ENCODE measurements at places on chromosomes 11 and 22.

DNA sequence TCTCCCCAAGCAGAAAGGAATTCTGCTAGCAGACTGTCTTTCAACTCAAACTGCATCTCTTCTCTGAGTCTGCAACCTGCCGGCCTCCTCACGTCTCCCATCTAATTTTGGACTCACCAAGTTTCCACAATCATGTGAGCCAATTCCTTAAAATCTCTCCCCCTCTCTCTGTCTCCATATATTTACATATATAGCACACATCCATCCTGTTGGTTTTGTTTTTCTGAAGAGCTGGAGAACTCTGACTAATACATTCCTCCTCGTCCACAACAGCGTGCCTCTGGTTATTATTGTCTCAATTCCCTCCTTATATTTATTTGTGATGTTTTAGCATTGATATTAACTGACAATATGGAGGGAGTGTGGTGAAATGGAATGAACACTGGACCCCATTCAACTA lies 29.6 kb upstream of the FJX1 start:
- peaks cover 3% of the 10 kb centered on the region for H3K27me3 ChIP-seq
- no peaks in the 10 kb centered on the region for H3K36me3 ChIP-seq
- no peak overlapping the region for H3K27ac ChIP-seq
- no peak for DNase-seq

GRCh38 chr11:113673550-113674396 lies 32.3 kb downstream of the TMPRSS5 start:
- H3K4me3 ChIP-seq, result no peak overlapping the region
- H3K4me1 ChIP-seq, result no peaks in the 10 kb centered on the region
- no peak overlapping the region for H3K27ac ChIP-seq
- no peak for DNase-seq

- peak; percentile 65 for DNase-seq
- H3K4me1 ChIP-seq, result peaks cover 42% of the 10 kb centered on the region
- no peak overlapping the region for H3K27ac ChIP-seq
- H3K36me3 ChIP-seq, result no peaks in the 10 kb centered on the region
These were observed 786 bp downstream of the RASL10A start for GRCh38 chr22:29314537-29315285.

- no peaks in the 10 kb centered on the region for H3K36me3 ChIP-seq
- no peaks in the 10 kb centered on the region for H3K27me3 ChIP-seq
- DNase-seq, result no peak
- no peak overlapping the region for H3K4me3 ChIP-seq
- no peak overlapping the region for H3K27ac ChIP-seq
These were observed 17.1 kb upstream of the EIF3M start for GRCh38 chr11:32566517-32566916.

All from upper lobe of right lung (tissue), 1 donor.